ENCODE measurements at places on chromosomes 6 and 20.

- DNase-seq, result no peak
Measured at GRCh38 chr20:2101057-2101864, at the start of gene STK35. Gene STK35, plus strand, starts transcription at chr20:2101827. Its CDS starts 55 bp downstream, at chr20:2101882.

DNA sequence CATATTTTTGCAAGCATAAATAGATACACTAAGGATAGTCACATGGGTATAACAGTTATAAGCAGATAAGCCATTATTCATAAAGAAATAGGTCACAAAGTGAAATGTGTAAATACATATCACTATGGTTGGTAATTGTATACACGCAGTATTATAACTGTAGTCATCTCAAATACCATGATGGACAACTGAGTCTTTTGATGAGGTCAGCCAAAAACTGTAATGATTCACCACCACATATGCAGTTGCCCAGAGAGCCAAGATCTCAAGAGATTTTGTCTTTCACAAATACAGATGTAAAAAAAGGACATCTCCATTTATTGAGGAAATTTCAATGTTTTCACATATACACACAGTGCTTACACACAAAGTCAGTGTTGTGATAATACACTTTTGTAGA, 28.3 kb downstream of the ZNF292 start:
- no peak for DNase-seq

- DNase-seq, result no peak
Measured at GRCh38 chr6:80769106-80769505, 662.6 kb downstream of the BCKDHB start.

- no peak for DNase-seq
Measured at GRCh38 chr20:3115190-3116107, 30.9 kb upstream of the AVP start.

DNA sequence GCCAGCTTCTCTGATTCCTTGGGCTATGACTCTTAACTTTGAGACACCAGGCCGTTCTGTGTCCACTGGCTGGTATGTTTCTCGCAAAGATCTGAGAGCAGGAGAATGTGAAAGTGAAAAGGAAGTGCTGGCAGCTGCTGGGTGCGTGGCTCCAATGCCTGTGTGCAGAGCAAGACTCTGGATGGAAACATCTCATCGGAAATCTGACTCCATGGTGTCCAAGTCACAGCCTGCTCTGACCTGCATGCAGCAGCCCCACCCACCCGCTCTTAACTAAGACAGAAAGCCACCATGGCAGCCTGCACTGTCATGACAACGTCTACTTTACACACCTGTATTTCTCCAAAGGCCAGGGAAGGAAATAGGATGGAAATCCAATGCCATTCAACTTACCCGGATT, 66.3 kb upstream of the MPC1 start:
- DNase-seq, result no peak

DNA sequence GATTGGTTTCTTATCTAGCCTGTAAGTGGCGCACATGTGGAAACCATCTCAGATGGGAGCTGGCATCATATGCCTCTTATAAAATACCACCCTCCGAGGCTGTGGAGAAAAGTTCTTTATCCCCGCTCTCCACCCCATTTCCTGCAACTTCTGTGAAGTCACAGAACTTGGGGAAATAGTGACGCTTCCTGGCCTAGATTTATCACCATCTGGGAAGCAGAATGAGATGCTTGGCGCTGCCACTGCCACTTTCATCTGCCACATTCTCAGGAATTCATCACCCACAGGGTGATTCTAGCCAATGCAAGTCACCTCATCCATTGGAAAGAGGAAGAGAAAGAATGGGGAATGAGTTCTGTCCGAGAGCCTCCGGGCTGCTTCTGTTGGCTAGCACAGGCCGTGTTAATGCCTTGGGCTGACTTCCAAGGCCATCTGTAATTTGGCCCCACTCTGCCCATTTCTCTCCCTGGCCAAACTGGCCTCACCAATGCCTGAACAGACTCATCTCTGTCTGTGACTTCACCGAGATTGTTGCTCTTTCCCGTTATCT, 148.8 kb upstream of the SOX4 start:
- DNase-seq, result no peak

DNA sequence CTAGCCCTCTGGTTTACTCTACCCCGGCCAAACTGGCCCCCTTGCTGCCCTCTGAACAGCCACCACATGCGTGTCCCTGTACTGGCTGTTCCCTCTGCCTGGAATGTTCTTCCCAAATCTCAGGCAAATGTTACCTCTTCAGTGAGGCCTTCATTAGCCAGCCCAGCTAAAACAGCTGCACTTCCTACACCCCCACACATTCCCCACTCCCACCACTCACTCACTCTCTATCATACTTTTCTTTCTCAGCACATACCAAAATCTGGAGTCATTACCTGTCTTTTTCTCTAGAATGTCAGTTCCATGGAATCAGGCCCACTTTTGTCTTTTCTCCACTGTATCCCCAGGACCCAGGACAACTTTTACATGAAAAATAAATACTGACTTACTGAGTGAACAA, 401.2 kb upstream of the SULF2 start:
- no peak for DNase-seq

DNA sequence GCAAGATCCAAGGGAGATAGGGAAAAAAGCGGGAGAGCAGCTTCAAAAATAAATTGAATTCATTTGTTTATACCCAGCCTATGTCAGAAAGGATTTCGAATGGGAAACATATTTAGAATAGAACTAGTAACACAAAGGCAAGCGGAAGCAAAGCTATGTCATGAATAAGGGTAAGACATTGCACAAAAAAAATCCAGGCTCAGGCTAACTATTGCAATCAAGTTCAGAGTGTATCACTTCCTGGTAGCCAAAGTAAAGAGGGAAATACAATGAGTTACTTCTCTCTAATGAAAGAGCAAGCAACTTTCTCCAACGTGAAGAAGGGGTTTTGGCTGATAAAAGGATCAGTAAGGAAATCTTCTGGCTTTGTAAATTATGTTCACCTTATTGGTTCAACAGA, 212.8 kb downstream of the ZMYND8 start:
- DNase-seq, result no peak

GRCh38 chr20:20490673-20491072, 122.8 kb downstream of the INSM1 start:
- DNase-seq, result no peak

GRCh38 chr6:127884134-127884533, 16.7 kb downstream of the THEMIS start:
- DNase-seq, result no peak

DNA sequence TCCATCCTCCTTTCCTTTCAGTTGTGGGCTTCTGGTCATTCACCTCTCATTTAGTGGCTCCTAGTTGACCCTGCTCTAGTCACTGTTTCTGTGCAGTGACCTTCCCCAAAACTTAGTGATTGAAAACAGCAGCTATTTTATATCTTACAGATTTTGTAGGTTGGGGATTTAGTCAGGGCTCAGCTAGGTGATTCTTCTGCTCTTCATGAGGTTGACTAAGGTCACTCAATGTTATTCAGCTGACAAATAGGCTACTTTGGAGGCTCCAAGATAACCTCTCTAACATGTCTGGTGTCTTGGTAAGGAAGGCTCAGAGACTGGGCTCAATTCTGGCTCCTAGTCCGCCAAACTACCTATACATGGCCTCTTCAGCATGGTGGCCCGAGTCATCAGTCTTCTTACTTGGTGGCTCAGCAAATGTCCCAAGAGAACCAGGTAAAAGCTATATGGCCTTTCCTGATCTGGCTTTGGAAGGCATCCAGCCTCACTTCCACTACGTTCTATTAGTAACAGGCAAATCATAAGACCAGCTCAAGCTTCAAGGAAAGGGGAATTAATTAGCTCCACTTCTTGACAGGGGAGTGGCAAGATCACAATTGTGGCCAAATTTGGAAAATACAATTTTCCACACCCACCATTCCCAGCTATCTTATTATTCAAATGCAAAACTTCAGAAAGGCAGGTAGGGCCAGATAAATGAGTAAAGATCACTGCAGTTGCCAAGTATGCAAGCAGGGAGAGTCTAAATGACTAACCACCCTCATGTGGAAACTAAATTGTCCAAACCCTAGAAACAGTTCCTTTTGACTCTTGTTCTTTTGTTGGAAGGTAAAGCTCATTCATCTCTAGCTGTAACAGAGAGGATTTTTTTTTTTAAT, 50.5 kb upstream of the LTV1 start:
- no peak for DNase-seq

GRCh38 chr6:30799210-30799609, 54.9 kb upstream of the IER3 start:
- DNase-seq, result no peak

GRCh38 chr6:108492131-108492766, 68.5 kb upstream of the FOXO3 start:
- DNase-seq, result no peak

GRCh38 chr20:5463007-5463686, 146.4 kb upstream of the PROKR2 start:
- DNase-seq, result no peak

DNA sequence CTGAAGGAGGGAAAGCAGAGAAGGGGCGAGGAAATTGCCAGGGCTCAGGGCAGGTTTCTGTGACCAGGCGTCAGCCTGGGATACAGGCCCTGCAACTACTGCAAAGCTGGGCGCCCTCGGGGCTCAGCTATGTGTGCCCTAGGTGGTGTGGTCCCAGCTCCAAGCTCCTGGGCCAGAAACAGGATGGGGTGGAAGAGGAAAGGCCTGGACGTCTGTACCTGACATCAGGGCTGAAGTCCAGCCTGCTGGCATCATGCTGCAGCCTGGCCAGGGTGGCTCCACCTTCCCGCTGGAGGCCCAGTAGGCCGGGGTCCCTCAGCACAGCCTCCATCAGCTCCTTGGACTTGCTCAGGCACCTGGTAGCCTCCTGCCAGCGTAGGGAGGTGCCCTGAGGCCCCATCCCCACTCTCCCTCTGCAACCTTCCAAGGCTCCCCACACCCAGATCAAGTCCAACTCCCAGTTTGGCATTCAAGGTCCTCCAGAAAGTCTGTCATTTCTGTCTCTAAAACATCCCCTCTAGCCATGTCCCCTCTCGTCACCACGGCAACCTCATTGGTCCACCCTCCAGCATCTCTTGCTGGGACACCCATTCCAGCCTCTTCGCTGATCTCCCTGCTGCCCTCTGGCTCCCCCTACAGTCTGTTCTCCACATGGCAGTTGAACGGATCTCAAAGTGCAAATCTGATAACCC, 38.2 kb downstream of the KIAA1755 start:
- DNase-seq, result no peak

DNA sequence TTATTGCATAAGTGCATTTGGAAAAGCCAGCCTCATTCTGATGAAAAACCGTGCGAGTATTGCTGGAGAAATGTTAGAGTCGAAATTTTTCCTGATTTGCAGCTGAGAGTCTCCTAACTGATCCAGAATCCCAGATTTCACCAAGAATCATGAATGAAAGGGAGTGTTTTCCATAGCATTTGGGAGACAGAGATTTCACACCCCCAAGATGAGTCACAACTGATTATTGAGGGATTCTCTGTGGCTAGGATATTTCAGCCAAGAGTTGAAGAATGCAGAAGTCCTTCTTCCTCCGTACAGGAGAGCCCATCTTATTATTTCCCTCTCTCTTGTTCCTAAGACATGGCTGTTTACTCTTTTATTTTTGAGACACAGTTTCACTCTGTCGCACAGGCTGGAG, 82.2 kb upstream of the SALL4 start:
- DNase-seq, result no peak

GRCh38 chr6:152305672-152306071, 331.5 kb downstream of the SYNE1 start:
- no peak for DNase-seq

DNA sequence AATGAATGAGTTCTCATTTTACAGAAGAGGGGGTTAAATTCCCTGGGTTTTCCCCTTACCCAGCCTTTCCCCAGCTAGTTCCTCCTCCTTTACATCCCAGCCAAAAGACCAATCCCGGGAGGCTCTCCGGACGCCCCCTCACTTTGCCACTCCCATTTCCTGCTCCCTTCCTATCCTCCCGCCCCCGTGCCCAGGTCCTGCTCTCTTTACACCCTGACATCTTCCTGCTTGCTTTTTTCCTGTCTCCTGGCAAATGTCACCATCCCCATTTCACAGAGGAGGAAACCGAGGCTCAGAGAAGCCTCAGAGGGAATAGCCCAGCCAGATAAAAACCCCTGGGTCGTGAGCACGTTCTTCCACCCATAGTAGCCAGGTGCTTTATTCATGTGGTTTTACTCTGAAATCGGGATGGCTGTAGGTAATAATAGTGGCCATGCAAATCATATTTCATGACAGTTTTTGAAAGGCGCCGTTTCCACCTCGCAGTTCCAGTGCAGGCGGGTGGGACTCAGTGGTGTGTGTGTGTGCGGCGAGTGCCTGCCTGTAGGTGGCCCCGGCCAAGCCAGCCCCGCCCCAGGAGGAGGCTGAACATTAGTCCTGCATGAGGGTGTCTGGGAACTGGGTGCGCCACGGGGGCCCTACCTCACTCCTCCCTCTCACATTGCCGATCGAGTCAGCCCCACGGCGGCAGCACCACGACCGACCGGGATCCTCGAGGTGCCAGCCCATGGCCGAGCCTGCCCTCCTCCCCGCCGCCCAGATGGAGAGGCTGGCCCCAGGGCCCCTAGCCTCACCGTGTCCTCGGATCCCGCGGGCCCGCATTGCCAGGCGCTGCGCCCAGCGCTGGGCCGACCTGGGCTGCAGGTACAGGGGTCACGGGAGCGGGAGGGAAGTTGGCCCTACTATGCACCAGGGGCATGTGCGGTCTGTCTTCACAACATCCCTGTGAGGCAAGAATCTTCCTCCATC, at the start of gene ARHGAP40:
TSS of gene ARHGAP40 (plus strand) at position 594 of the 969 bp plus-strand sequence.
- DNase-seq, result no peak

- DNase-seq, result no peak
Measured at GRCh38 chr6:126016591-126016990, 30.3 kb downstream of the TRMT11 start.

DNA sequence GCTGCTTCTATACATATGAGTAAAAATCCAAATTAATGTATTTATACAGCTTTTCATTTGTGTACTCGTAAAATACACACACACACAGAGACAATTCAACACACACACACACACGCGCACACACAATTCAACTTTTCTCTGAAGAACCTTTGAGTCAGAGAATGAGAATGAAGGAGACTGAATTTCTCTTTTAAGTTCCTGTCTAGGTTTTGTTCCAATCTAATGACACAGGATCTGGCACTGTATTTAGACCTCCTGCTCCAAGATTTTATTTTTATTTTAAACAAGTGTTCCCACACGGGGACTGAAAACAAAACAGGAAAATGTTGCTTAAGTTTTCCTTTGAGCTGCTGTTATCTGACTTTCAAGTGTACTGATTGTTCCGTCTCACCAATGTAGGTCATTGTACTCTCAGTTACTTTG, 250.8 kb downstream of the LAMA2 start:
- DNase-seq, result no peak

GRCh38 chr20:53413186-53413631, 180.4 kb downstream of the ZNF217 start:
- DNase-seq, result peak; percentile 10

DNA sequence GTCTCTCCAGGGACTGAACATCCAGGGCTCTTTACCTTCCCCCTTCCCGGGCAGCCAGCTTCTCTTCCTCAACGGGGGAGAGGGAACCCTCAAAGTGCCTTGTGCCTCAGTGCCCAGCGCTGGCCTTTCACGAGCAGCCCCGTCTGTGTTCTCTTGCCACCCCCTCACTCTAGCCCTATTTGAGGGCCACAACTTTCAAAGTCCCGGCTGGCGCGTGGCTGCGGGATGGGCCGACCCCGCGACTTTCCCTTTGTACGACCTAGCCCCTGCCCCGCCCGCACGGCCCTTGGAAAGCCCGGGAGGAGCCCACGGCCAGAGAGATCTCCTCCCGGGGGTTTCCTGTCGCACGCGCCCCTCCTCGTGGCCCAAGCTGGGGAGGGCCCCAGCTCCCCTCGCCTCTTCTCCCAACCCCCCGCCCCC, 559 bp downstream of the SCRT2 start:
- DNase-seq, result no peak

- DNase-seq, result peak; percentile 62
Measured at GRCh38 chr6:26521600-26522391, 16.4 kb upstream of the HMGN4 start.

GRCh38 chr20:63746751-63747315, 7.3 kb downstream of the SLC2A4RG start:
- DNase-seq, result no peak

Data from stimulated activated CD8-positive, alpha-beta memory T cell treated with anti-CD3 and anti-CD28 coated beads, Interleukin-15, amount 100 ng/mL, for 4 hours (primary cell).